ENCODE measurements at places on chromosomes 11 and 22.
A peak's percentile ranks its signal among the peaks of the same experiment; 100 is the strongest.

DNA sequence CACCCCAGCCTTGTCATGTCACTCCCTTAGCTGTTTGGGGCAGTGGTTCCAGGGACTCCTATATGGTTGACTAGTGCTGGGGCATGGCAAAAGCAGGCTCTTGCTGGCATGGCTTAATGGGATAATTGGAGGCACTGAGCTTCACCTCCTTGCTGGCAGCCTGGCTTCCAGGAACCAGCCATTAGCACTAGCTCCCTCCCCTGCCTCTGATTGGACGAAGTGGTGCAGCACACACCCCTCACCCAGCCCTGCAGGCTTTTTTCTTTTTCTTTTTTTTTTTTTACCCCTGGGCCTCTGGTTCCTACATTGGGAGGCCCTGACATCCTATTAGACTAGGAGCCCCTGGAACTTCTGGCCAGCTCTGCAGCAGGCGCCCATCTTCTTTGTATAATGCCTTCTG is 18.6 kb downstream of the PHLDB1 start:
- DNase-seq = peak; percentile 18

GRCh38 chr22:37431801-37432707 is 4.8 kb upstream of the ELFN2 start:
- peak; percentile 21 for DNase-seq

GRCh38 chr11:92969634-92970347 is at the start of gene MTNR1B:
Gene MTNR1B (plus strand): TSS chr11:92969651. CDS start chr11:92969726, 75 bp downstream.
- no peak for DNase-seq

GRCh38 chr11:82239498-82239897 is 494.2 kb downstream of the FAM181B start:
- no peak for DNase-seq

- no peak for DNase-seq
Observed at GRCh38 chr22:44885806-44886360, 123.9 kb downstream of the PHF21B start.

- no peak for DNase-seq
Observed at GRCh38 chr11:81301166-81301830, 1432.4 kb downstream of the FAM181B start.

DNA sequence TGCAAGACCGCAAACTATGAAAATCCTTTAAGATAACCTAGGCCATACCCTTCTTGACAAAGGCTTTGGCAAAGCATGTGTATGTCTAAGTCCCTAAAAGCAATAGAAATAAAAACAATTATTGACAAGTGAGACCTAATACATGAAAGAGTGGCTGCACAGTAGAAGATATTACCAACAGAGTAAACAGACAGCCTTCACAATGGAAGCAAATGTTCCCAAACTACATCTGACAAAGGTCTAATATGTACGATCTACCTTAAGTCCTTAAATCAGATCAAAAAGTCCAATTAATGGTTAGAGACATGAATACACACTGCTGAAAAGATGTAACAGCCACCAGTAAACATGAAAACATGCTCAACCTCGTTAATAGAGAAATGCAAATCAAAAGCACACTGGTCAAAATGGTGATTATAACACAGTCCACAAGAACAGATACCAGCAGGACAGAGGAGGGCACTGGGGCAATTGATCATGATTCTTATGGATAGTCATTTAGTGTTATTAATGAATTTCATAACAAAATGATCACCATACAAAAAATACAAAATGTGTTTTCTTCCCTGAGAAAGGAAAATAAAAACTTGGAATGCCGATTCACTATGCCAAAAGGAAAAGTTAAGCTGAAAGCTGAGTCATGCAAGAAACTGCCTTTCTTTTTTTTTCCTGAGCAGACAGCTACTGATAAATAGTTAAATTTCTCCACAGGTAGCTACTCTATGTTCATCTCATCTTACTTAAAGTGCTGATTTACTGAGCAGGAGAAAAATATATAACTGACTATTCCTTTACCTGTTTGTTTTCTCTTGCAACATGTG is 102.6 kb upstream of the VPREB1 start:
- no peak for DNase-seq

DNA sequence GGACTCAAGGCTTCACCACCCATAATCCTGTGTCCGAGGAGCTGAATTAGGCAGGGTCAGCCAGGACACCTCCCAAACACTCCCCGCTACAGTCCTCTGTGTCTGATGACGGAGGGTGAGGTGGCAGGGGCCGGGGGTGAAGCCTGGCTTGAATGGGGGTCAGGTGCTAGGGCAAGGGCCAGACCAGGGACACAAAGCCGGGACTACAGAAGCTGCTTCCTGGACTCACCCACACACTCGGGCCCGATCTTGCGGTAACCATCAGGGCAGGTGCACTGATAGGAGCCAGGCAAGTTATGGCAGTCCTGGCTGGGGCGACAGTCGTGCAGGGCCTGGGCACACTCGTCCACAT is 2.3 kb downstream of the EFEMP2 start:
- DNase-seq = no peak

GRCh38 chr11:93986716-93987115 is 34.4 kb upstream of the HEPHL1 start:
- DNase-seq = no peak

DNA sequence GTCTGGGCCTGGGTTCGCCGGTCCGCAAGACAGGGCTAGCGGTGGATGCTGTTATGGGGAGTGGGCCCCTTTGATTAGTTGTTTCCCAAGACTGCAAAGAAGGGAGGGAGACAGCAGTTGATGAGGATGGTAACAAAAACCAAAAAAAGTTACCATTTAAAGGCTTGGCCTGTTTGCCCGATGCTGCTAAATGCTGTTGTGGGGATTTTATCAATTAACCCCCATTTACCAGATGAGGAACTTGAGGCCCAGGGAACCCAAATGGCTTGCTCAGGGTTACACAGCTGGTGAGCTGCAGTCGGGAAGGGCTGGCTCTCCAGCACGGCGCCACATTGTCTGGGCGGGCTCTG is 3.4 kb downstream of the TRPT1 start:
- no peak for DNase-seq

- no peak for DNase-seq
Observed at GRCh38 chr11:128692753-128693415, 988 bp upstream of the FLI1 start.

- DNase-seq = no peak
Observed at GRCh38 chr11:86610559-86611341, 61.7 kb downstream of the ME3 start.

DNA sequence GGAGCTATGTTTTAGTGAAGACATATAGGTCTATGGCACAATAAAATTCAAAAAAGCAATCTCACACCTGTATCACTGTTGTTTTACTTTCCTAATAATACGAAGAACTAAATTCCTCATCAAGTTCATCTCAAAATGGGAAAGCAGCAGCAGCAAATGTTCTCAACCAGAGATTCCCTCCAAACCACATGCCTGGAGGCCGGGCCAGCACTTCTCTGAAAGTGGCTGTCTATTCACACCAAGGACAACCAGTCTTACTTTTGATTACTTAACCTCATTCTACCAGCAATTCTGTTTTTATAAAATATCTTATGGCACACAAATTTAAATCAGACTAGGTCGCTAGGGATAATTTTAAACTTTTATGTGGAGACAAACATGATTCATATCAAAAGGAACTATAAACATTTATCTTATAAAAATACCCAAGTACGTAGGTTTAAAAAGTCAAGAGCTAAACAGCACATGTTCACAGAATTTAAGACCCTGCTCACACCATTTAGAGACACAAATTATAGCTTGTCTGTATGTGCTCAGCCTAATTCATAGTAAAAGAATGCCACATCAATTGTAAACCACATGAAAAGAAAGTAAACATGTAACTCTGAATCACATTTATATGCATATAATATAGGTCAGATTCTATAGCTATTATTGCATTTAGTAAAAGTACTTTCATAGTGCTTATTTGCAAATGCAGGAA is 46.1 kb downstream of the RRAS2 start:
- DNase-seq = no peak

GRCh38 chr11:128482512-128483191 is 104.7 kb downstream of the ETS1 start:
- peak; percentile 18 for DNase-seq

- peak; percentile 99 for DNase-seq
Observed at GRCh38 chr11:73242251-73243092, 24.4 kb downstream of the P2RY2 start.

GRCh38 chr22:36775586-36775963 is 344 bp downstream of the IFT27 start:
- peak; percentile 27 for DNase-seq

DNA sequence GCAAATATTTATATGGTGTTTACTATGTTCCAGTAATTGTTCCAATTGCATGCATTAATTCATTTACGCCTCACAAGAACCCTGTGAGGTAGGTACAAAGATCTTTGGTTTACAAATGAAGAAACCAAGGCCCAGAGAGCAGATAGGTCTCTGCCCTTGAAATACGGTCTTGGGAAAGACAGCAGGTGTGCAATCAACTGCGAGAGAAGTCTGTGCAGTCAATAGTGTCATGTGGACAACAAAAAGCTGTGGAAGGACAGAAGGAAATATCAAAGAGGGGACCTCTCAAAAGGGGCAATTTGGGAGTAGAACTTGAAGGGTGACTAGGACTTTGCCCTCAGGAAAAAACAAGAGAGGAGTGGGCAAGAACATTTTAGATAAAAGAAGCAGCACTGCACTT is 8.9 kb downstream of the CNTF start:
- DNase-seq = no peak

GRCh38 chr11:120509346-120510053 is 2.0 kb upstream of the GRIK4 start:
- DNase-seq = no peak

- no peak for DNase-seq
Observed at GRCh38 chr11:74147199-74147929, 23.4 kb downstream of the C2CD3 start.

- no peak for DNase-seq
Observed at GRCh38 chr22:49026494-49027367, 800.9 kb downstream of the BRD1 start.

- DNase-seq = no peak
Observed at GRCh38 chr22:29720811-29721323, 1.1 kb downstream of the CABP7 start.

- DNase-seq = no peak
Observed at GRCh38 chr11:77446911-77447629, 26.8 kb downstream of the PAK1 start.

- DNase-seq = peak; percentile 95
Observed at GRCh38 chr11:72446929-72447769, 12.8 kb upstream of the CLPB start.

GRCh38 chr11:72552399-72552910 is 118.1 kb upstream of the CLPB start:
- no peak for DNase-seq

DNA sequence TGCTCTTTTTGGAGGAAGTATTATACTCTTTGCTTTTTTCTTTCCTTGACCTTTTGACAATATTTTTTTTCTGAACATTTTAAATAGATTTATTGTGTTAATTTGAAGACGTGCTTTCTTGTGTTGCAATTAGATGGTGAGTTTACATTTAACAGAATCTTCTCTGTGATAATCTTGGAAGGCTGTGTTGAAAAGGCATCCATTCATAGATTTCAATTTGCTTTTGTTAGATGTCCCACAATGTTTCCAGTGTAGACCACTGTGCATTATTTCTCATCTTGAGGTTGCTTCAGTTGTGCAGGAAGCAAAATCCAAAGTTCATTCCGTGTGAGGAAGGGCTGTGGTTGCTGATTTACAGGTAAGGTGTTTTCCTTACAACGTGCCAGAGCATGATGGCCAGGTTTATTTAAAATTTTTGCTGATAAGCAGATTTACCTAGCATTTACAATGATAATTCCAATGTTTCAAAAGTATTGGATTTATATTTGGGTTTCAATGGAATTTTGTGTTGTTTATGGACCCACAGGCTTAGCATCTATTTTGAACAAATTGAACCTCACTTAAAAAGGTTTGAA is 4.1 kb upstream of the OR5J2 start:
- DNase-seq = no peak

DNA sequence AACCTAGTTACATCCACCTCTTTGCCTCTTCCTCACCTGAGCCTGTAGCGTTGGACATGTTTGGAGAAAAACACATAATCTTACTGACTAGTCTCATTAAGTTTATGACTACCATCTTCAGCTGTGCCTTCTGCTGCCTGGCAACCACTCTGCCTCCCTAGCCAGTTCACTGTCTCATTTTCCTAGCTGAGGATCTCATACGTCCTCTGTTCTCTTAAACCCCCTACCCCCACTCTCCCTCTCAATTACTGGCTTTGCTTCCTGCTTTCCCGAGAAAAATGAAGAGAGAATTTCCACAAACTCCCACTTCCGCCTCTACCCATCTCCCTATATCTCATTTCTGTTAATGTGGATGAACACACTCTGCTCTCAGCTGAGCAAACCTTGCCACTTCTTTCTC is 239.3 kb upstream of the POU2AF2 start:
- DNase-seq = no peak

DNA sequence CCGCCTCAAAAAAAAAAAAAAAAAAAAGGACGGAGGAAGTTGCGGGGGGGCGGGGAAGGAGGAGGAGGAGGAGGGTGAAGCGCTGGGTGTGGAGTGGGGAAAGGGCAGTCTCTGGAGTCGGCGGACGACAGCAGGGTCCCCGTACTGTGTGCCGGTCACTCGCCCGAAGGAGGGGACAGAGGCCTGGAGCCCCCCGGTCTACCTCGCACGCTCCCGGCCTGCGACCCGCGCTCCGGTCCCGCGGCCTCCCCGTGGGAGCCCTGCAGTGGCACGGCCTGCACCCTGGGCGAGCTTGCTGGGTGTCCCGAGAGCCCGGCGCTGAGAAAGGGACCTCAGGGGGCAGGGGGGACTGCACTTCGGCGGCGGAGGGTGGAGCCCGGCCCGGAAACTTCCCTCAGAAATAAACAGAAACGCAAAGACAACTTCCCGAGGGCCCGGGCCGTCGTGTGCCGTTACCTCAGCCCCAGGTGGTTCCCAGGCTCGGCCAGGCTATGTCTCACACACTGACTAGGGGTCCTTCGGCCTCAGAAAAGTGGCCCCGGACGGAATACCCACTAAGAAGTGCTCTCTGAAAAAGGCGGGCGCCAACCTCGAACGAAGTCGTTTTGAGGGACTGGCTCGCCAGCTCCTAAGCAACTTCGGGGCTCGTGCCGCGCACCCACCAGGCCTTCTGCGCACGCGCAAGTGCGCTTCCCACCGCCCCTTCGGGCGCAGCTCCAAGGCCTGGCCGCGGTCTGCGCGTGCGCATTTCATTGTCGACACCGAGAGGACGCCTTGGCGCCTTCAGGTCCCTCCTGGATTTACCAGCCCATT is at the start of gene MAJIN:
Gene MAJIN, minus strand, starts transcription at position 688 of the 813 bp plus-strand sequence. CDS start 12,703 bp downstream, outside the sequence.
- DNase-seq = no peak

GRCh38 chr11:22461626-22462025 is 123.4 kb downstream of the SLC17A6 start:
- no peak for DNase-seq

GRCh38 chr11:1942558-1943260 is 4.4 kb upstream of the MRPL23 start:
- DNase-seq = no peak
